Epithelial cell of prostate (primary cell): ENCODE measurements at places on chromosomes 1 and 21.

GRCh38 chr1:221141606-221142285, 262.5 kb downstream of the HLX start:
- no peak for DNase-seq

GRCh38 chr1:156675210-156676113, 1.7 kb downstream of the NES start:
- no peak for DNase-seq

- DNase-seq, result peak; percentile 10
These were observed 17.0 kb downstream of the MARK1 start for GRCh38 chr1:220544901-220545303.

DNA sequence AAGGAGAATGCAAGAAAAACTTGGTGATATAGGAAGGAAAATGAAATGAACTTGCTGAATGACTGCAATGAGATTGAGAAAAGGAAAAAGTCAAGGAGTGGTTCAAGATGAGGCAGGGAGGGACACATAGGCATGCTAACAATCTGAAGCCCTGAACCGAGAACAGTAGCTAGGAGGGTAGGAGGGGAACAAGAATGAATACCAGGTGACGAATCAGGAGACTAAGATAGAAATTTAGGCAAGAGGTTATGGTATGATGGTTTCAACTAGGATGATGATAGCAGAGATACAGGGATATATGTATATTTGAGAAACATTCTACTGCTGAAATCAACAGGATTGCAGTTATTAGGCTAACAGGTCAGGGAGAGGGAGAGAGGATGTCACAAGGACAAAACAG, 44.1 kb downstream of the SMYD3 start:
- DNase-seq, result no peak
